ENCODE measurements at places on chromosomes 16 and 17.

DNA sequence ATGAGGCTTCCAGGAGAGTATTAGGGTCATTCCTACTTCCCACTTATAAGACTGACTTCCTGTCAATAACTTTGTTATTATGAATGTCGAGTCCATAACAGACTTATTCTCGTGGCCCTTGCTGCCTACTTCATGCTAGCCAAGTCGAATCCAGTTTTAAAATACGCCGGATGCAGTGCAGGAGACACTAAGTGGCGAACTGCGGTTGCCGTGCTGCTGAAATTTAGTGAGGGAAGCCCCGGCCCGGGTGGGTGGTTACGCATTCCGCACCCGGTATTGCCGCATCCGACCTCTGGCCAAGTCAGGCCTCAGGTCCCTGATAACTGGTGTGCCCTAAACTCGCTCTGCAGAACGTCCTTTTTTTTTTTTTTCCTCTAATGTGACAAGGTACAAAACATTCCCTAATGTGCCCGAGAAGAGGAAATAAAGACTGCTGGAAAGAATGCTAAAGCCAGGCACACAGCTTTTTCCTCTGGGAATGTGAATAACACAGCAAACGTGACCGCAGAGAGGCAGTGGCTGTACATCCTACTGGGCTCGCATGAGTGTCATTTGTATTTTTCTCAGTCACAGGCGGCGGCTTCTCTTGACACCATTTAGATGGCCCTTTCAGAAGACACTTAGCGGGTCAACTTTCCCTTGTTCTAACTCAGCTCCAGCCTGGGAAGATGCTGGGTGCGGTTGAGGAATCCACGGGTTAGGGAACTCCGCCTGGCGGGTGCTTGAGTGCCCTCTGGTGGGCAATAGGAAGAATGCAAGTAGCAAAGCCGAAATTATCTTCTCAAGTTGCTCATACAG is 7.1 kb upstream of the AKTIP start:
- peak; percentile 39 for DNase-seq

GRCh38 chr16:84550096-84550495 is 45.6 kb upstream of the MEAK7 start:
- DNase-seq = no peak

DNA sequence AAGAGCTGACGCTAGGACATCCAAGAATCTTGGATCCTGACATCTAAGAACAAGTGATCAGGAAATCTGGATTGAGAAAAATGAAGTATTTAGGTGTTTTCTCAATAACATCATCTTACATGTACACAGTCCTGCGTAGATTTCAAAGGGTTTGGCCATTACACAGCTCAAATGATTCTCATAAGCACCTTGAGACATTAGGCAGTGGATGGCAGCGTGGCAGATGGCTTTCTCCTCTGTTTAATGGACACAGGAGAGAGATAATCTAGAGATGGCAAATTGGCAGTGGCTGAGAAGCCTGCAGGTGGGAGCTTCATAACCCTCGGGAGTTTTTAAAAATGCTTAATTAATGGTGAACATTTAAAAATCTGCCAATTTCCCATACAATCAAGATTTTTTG is 137.5 kb downstream of the ZFHX3 start:
- no peak for DNase-seq

GRCh38 chr16:23174622-23175021 is 7.9 kb upstream of the SCNN1G start:
- DNase-seq = no peak

DNA sequence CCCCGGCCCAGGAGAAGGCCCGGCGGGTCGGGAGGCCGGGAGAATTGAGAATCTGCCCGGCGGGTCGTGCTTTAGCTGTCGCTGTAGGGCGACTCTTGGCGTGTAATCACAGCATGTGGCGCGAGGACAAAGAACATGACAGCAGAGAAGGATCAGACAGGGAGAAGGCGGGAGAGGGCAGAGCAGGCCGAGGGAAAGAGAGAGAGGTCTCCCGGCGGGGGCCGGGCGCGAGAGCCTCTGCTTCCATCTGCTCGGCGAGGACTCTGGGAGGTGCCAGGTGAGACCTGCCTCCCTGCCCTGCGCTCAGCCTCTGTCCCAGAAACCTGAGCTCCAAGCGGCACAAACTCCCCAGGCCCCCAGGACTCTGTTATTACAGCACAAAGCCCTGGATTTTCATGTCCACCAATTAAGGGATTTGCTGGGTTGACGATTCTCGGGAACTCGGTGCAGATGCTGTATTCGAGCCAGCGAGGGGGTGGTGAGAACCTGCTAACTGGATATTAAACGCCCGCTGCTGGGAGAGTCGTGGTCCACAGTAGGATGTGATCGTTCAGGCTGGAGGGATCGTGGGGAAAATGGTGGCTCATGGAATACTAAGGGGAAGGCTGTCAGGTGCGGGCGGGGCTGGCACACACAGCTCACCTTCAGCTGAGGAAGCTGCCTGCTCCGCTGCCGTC is 172.0 kb upstream of the CIBAR2 start:
- DNase-seq = no peak
